ENCODE measurements at places on chromosomes 1 and 21.

GRCh38 chr1:51753969-51754368, 124.6 kb downstream of the NRDC start:
- DNase-seq = no peak

GRCh38 chr21:26085127-26085526, 85.4 kb downstream of the APP start:
- DNase-seq = no peak

DNA sequence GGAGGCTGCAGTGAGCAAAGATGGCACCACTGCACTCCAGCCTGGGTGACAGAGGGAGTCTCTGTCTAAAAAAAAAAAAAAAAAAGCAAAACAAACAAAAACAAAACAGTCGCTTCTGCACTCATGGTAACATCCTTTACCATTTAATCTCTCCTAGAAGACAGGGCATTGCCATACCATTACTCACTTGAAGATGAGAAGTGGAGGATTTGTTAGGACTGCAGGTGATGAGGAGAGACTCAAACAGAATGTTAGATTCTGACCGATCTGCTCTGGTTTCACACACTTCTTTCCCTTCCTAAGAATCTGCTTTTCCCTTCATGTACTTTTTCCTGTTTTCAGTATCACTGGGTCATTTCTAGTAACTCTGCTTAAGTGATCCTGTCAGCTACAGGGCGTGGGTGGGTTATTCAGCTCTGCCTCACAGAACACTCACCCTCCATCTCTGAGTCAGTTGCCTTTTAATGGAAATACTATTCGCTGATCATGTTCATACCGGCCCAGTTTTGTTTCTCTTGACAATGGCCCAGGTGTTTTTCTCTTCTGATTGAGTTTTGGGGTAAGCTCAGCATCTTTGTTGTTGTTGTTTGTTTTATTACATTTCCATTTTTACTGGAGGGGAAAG, 148.0 kb upstream of the ERG start:
- no peak for DNase-seq

- no peak for DNase-seq
These were observed 63.2 kb upstream of the USP24 start for GRCh38 chr1:55278378-55278777.
